Kidney epithelial cell (primary cell): ENCODE measurements at places on chromosomes 5 and 9. TPM values are rescaled to one million over a fixed set of nuclear protein-coding genes. Genes with fewer than 3 reads are reported as not detected.

DNA sequence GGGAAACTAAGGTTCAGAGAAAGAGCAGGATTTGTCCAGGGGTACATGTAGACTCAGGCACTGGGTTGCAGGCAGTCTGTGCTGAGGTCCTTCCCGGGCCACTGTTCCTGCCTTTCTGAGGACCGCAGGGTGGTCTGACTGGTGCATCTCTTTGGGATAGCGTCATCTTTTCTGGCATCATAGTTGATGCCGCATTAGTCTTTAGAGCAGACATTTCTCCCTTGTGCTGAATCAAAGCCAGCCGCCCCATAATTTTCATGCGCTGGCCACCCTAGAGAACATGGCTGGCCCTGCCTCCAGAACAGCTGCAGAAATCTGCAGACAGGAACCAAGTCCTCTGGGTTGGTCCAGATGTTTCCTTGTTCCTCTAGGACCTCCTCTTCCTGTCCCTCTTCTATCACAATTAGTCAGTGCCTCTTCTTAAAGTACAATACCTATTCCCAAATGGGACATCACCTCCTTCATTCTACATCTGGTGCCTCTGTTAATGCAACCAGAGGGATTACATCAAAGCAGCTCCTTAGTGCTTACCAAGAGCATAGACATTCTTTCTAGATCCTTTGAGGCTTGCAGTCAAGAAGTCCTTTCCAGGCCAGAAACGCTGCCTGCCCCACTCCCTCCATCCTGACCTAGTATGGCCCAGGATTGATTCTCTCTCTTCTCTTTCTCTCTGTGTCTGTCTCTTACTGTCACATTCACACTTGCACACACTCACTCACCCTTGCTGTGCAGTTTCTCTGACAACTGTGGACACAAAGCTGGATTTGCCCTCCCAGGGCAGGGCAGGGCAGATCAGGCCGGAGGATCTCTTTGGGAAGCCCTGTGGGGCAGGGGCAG is 42.0 kb upstream of the ORM1 start:
- DNase-seq: no peak

DNA sequence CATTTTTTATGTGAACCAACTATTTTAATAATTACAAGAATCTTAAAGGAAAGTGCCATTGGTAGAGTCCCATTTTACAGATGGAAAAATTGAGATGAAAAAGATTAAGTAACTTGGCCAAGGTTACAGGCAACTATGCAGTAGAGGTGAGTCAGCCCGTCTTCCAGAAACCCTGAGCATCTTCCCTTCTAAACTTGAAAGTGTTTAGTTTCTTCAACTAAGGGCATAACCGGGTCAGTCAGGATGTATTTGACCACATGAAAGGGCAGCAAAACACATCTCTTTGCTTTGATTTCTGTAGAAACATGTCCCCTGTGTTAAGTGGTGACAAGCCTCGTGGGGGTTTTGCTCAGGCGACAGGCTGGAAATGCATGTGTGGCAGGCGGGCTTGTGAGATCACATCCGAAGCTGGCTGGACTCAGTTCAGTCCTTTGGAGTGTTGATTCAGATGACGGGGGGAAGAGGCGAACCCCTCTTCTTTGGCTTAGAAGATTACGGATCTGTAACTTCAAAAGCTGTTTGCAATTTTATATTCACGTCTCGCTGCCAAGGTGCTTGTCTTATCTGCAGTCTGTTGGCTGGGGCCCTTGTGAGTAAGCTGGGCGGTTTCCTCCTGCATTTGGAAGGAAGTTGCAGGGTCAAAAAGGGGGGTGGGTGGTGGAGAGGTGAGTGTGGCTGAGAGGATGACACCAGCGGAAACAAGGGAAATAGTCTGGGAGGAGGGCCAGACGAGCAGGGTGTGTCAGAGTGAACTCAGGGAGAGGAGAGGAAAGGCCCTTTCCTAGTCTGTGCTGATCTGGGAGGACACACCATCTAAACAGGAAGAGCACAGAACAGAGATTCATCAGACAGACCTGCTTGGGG is 78.9 kb upstream of the RPS23 start:
- no peak for DNase-seq

Gene CKMT2
- total RNA-seq: not detected in 2 replicates

DNA sequence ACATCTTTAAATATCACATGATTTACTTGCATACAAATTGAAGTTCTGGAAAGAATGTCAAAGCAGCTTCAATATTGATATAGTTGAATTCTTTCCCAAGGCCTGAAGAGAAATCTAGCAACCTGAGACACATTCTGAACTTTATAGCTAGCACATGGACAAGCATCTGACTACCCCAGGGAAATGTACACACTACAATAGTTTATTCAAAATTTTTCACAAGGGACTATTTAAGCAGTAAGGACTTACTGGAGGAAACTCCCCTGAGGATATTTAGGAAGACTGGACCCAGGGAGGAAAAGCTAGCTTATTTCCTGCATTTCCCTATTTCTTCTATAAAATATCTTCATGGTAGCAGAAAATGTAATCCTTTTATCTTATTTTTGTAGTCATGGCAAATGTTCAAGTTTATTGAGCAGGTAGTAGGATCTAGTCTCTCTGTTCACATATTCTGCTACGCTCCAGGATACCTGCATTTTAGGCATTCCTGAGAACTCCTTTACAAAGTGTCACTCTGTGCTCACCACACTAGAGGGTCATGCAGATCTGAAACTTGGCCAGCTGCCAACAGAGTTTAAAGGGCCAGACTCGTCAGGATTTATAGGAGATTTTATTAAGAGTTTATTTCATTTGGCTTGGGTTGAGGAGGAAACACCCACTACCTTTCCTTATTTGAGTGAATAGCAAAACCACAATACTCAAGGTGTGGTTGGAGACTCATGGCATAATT is 348.4 kb upstream of the FTMT start:
- DNase-seq: peak; percentile 7

Gene MYOT
- total RNA-seq: not detected in 2 replicates

DNA sequence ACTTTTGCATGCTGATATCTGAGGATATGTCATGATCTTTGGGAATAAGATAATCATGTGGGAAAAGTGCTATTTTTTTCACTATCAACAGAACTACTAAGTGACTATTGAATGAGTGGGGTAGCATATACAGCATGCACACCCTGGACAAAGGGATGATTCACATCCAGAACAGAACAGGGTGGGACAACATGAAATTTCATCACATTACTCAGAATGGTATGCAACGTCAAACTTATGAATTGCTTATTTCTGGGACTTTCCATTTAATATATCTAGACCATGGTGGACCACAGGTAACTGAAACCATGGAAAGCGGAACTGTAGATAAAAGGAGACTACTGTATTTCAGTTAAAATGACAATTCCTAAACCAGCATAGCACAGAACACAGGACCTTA is 370.0 kb downstream of the HINT1 start:
- no peak for DNase-seq

Gene GRIA1
- not detected in 2 replicates for total RNA-seq

Gene SH3PXD2B
- total RNA-seq: 57.4 and 62.4 TPM in 2 replicates

DNA sequence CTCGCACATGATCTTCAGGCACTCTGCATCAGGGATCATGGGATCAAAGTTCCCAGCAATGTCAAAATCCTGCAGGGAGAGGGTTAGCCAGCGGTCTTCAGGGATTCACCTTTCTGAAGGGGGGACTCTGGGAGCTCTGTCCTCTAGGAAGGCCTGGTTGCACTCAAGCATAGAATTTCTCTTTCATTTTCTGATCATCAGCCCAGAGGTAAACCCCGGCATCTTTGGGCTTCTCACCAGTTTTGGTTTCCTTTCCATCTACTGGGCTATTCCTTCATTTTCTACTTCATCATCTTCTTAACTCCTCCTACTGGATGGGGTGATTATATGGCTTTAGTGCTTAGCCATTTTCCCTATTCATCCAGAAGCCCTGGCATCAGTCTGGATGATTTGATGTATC is 4.6 kb upstream of the DND1 start:
- DNase-seq: no peak

Gene ZNF169
- 2.0 and 4.9 TPM in 2 replicates for total RNA-seq

Gene GZMA
- not detected in 2 replicates for total RNA-seq

DNA sequence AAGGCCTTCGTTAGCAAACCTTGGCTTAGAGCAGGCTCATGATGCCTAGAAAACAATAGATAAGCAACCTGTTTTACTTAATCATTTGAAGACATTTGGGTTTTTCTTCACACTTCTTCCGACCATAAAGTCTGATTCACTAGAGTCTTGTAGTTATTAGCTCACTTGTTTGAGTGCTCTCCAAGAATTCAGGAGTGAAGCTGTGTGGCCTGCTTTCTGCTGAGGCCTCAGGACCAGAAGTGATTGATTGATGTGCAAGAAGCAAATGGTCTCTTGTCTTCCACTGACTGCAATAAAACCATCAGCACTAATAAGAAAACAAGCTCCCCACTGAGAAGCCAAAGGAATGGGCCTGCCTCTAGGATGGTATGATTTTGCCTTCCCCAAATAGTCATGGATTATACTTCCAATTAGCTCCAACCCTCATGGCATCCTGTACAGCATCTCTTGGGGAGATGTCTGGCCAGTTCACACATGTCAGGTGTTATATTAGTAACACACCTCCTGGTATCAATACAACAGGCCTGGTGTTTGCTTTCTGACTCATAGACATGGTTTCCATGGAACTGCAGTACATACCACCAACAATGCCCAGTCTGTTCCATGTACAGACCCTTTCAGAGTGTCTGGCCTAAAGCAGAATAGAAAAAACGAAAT is 317.6 kb downstream of the CWC27 start:
- no peak for DNase-seq

DNA sequence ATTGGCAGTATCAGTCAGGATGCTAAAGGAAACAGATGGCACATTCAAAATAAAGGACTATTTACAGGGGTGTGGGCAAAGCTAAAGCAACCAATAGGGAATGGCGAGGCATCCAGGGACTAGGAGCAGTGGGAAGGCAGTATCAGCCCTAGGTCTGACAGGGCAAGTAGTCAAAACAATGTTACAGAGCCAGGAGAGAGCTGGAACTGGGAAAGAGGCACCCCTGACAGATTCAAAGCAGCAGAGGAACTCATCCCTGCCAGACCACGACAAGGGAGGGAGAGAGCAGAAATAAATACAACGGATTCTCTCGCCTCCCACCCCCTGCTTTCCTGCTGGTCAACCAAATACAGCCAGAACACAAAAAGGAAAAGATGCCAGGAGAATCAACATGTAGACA is 371.5 kb downstream of the NR2F1-AS1 start:
- DNase-seq: no peak

Gene CDC25C
- total RNA-seq: 1.9 and 2.0 TPM in 2 replicates

- no peak for DNase-seq
Observed at GRCh38 chr5:122341087-122341486, 29.1 kb downstream of the SNCAIP start.

GRCh38 chr9:99779277-99779676 is 42.4 kb upstream of the NR4A3 start:
- DNase-seq: no peak

Gene FYB1
- total RNA-seq: not detected in 2 replicates

Gene TNFSF8
- total RNA-seq: not detected in 2 replicates

DNA sequence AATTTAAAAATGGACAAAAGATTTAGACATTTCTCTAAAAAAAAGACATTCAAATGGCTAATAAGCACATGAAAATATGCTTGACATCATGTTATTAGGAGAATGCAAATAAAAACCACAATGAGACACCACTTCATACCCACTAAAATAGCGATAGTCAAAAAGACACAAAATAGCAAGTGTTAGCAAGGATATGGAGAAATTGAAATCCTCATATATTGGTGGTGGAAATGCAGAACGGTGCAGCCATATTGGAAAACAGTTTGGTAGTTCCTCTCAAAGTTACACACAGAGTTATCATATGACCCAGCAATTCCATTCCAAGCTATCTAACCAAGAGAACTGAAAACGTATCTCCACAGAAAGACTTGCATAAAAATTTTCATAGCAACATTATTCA is 227.5 kb upstream of the TRIM32 start:
- DNase-seq: no peak

DNA sequence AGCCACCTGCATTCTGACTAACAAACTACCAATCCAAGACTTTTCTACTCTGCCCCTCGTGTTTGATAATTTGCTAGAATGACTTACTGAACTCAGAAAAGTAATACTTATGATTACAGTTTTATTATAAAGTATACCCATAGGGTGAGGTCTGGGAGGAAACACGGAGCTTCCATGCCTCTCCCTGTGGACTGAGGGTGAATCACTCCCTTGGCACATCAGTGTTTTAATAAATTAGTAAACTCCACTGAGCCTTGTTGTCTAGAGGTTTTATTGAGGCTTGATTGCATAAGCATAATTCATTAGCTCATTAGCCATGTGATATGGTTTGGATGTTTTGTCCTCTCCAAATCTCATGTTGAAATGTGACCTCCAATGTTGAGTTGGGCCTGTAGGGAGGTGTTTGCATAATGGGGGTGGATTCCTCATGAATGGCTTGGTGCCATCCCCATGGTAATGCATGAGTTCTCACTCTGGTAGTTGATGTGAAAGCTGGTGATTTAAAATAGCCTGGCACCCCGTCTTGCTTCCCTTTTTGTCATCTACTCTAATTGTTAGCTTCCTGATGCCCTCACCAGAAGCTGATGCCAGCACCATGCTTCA is 233.6 kb upstream of the TRPC7 start:
- no peak for DNase-seq

Gene NR2F1-AS1
- total RNA-seq: 5.3 and 9.5 TPM in 2 replicates

GRCh38 chr9:31908891-31909480 is 475.5 kb upstream of the ACO1 start:
- no peak for DNase-seq

Gene FOXD4L6
- not detected in 2 replicates for total RNA-seq

- no peak for DNase-seq
Observed at GRCh38 chr5:112584781-112585180, 152.9 kb upstream of the APC start.

GRCh38 chr5:14236757-14237156 is 93.6 kb downstream of the TRIO start:
- DNase-seq: no peak

Gene GLRA1
- total RNA-seq: not detected in 2 replicates

DNA sequence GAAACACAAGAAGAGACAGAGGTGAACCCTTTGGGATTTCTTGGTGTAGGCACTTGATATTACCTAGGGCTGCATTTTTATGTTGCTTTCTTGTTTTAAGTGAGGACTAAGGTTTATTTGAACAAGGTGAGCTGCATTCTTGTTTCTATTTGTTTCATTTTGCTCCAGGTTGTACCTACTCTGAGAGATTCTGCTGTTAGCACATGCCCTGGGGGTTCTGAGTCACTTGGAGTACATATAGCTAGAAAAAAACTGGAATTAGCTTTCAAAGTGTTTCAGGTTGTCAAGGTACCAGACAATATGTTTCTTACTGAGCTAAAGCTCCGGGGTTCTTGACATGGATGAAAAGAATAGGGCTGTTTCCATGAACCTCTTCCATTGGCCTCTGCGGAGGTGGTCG is 299.4 kb downstream of the ICE1 start:
- DNase-seq: no peak

GRCh38 chr5:164184158-164184557 is 678.7 kb downstream of the MAT2B start:
- DNase-seq: no peak

DNA sequence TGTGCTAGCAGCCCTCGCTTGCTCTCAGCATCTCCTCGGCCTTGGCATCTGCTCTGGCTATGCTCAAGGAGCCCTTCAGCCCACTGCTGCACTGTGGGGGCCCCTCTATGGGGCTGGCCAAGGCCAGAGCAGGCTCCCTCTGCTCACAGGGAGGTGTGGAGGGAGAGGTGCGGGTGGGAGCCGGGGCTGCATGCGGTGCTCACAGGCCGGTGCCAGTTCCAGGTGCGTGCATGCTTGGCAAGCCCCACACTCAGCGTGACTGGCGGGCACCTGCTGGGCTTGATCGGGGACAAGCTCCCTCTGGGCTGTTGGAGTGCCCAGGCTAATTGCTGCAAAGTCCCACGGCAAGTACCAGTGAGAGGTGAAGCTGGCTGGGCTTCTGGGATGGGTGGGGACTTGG is 170.5 kb downstream of the TRIM36 start:
- DNase-seq: no peak

- no peak for DNase-seq
Observed at GRCh38 chr5:10538789-10539686, 24.8 kb upstream of the ANKRD33B start.
